Left ventricle myocardium superior (tissue), 1 donor: ENCODE measurements at places on chromosomes 3 and 15. TPM values are rescaled to one million over a fixed set of nuclear protein-coding genes. Genes with fewer than 3 reads are reported as not detected.

The ACP3 gene
- 1.1 TPM for total RNA-seq

The MITF gene
- total RNA-seq = 69.4 TPM

The CASR gene
- total RNA-seq = not detected

The PAQR5 gene
- 1.7 TPM for total RNA-seq

The MSL2 gene
- 23.2 TPM for total RNA-seq

The NMNAT3 gene
- 15.0 TPM for total RNA-seq

The LRRK1 gene
- total RNA-seq = 2.3 TPM

The SAMMSON gene
- total RNA-seq = not detected

The DZIP1L gene
- total RNA-seq = 5.7 TPM

The SPATA12 gene
- not detected for total RNA-seq

The CLEC3B gene
- 68.0 TPM for total RNA-seq

The HYAL1 gene
- total RNA-seq = 70.0 TPM

The SMCO1 gene
- 110 TPM for total RNA-seq

The ARIH1 gene
- 184 TPM for total RNA-seq

The GOLGA6A gene
- total RNA-seq = not detected

The ERICH6 gene
- total RNA-seq = not detected

The LSM3 gene
- 15.7 TPM for total RNA-seq

The ZBTB20 gene
- total RNA-seq = 57.5 TPM

The GBE1 gene
- total RNA-seq = 72.4 TPM

The FEZF2 gene
- total RNA-seq = not detected

The LYZL4 gene
- not detected for total RNA-seq

The RASGRP1 gene
- 0.42 TPM for total RNA-seq

The KNG1 gene
- 0.37 TPM for total RNA-seq

The GAP43 gene
- total RNA-seq = 0.25 TPM

The GASK1A gene
- 0.59 TPM for total RNA-seq

The CEP70 gene
- total RNA-seq = 22.6 TPM

The MYO5C gene
- total RNA-seq = 2.1 TPM

The MINDY2 gene
- total RNA-seq = 37.2 TPM

The CYP8B1 gene
- not detected for total RNA-seq

The PEAK1 gene
- total RNA-seq = 67.4 TPM

The CCDC54 gene
- total RNA-seq = not detected

The COL7A1 gene
- total RNA-seq = 24.5 TPM

The GOLGA8G gene
- total RNA-seq = not detected
